ENCODE measurements at places on chromosomes 4 and X.

- DNase-seq: no peak
Observed at GRCh38 chrX:152817078-152817764, 13.3 kb downstream of the CETN2 start.

DNA sequence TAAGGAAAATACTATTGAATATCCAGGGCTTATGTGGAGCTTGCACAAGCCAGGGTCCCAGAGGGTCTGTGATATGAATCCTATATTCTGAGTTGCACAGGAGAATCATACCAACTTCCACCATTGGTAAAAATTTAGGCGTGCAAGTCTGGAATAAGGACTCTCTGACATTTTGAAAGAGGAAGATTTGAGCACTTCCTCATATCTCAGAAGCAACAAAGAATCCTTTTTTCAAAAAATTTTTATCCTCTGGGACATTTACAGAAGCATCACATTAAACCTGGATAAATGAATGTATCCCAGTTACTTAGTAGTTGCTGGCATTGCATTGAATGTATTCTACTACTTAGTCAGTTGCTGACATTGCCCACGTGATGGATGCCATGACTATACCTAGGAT, 24.2 kb upstream of the CAMK2D start:
- no peak for DNase-seq

GRCh38 chr4:99754756-99755155, 61.9 kb upstream of the DAPP1 start:
- DNase-seq: no peak

DNA sequence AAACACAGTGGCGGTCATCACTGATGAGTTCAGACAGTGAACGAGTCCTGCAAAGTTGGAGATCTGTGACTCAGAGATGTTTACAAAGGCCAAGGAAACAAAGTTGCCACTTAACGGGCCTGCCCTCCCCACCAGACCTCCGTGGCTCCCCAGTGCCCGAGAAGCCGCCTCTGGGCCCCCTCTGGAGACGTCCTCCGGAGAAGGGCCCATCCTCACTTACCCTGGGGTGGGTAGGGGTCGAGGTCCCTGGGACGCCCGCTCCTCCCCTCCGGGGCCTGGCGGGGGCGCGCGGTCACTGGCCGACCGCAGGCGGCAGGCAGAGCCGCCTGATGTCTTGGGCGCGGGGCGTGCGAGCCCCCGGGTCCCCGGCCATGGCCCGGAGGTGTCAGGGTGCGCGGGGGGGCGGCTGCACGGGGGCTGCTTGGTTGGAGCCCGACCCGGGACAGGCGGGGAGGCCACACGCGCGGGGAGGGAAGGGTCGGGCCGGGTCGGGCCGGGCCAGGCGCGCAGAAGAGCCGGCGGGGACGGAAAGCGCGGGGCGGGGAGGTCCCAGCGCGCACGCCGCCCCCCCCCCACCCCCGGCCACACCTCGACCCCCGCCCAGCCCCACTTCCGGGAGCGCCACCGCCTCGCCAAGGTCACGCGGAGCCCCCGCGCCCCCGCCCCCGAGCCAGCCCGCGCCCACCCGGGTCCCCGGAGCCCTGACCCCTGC, 529 bp downstream of the DHRSX start:
- peak; percentile 9 for DNase-seq

- no peak for DNase-seq
Observed at GRCh38 chrX:33589316-33589715, 378.0 kb upstream of the DMD start.

- DNase-seq: no peak
Observed at GRCh38 chr4:95693594-95693993, 144.8 kb upstream of the UNC5C start.

GRCh38 chrX:72045552-72046277, 86.0 kb downstream of the RTL5 start:
- no peak for DNase-seq

GRCh38 chr4:183801457-183802165, 103.5 kb upstream of the STOX2 start:
- no peak for DNase-seq

DNA sequence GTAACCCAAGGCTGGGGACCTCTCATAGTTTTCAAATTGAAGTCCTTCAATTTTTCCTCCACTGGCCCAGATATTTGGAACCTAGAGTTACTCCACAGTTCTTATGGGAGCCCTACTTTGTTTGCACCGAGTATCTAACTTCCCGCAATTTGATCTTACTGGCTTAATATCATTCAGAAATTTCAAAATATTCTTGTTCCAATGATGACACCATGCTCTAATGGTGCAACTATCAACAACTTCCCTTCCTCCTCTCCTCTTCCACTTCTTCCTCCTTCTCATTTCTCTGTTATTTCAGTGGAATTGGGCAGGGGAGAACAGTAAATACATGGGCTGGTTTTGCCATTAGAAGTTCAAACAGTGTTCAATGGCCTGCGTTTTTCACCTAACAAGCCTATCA, 20.2 kb downstream of the PDCL2 start:
- no peak for DNase-seq

- no peak for DNase-seq
Observed at GRCh38 chrX:46374371-46374770, 170.8 kb downstream of the ZNF674 start.

GRCh38 chr4:69748173-69748572, 12.2 kb downstream of the SULT1B1 start:
- DNase-seq: no peak

GRCh38 chrX:12911122-12911470, 4.7 kb downstream of the TLR8 start:
- no peak for DNase-seq

DNA sequence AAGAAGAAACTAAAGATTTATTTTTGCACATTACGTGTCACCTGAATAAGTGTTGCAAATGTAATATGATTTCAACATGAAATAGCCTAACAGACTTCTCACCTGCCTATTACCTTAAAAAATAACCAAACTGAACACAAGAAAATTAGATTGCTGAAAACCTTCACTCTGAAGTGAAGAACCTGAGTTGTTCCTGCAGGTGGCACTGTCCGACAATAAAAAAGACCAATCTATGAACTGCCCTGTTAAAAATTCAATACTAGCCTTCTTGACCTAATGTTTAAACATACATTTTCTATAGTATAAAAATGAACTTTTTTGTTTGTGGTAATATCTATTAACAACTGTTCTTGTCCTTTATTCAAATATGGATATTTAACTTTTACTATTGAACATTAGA, 69.2 kb upstream of the PNPLA4 start:
- no peak for DNase-seq

GRCh38 chr4:5988086-5988845, 30.0 kb downstream of the C4orf50 start:
- no peak for DNase-seq

- no peak for DNase-seq
Observed at GRCh38 chr4:85607624-85608023, 132.7 kb downstream of the ARHGAP24 start.

DNA sequence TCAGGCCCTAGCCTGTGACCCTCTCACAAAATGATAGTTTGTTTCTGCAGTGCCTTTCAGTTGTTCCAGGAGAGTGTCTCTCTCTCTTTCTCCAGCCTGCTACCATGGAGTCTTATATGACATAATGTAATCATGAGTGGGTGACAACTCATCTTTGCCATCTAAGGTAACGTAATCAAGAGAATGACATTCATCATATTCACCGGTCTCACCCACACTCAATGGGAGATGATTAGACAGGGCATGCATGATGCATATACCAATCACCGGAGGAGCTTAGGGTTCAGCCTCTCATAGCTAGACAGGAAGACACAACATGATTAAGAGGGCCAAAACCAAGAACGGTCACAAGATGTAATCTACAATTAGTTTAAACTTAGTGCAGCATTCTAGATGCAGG, 97.1 kb upstream of the FAM9B start:
- DNase-seq: no peak

GRCh38 chrX:110992611-110993010, 103.4 kb upstream of the PAK3 start:
- DNase-seq: no peak

GRCh38 chr4:20617678-20618396, 82.4 kb upstream of the PACRGL start:
- no peak for DNase-seq

- no peak for DNase-seq
Observed at GRCh38 chrX:94288972-94289371, 615.0 kb downstream of the FAM133A start.

GRCh38 chrX:2516623-2517022, 15.8 kb upstream of the DHRSX start:
- DNase-seq: no peak

DNA sequence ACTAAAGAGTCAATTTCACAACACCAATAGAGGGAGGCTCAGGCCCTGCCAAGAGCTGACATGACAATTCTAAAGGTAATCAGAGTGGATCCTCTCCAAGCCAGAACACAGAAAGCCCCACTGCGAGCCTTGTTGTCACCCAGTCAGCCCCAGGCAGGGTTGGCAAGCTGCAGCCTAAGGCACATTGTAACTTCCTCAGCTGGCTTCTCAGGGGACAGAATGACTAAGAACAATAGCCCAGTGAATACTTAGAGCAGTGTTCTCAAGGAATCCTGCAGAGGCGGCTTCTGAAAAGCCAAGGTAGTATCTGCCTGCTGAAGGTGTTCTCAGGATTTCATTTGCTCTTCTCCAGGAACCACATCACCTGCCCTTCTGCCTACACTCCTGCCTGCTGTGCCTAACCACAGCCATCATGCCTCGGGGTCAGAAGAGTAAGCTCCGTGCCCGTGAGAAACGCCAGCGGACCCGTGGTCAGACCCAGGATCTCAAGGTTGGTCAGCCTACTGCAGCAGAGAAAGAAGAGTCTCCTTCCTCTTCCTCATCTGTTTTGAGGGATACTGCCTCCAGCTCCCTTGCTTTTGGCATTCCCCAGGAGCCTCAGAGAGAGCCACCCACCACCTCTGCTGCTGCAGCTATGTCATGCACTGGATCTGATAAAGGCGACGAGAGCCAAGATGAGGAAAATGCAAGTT, at the start of gene MAGEB4:
TSS of gene MAGEB4 (plus strand) at position 277 of the 692 bp plus-strand sequence. CDS start at position 413, 136 bp downstream.
- DNase-seq: no peak

GRCh38 chr4:184427687-184428086, 46.7 kb downstream of the IRF2 start:
- no peak for DNase-seq
